ENCODE measurements at places on chromosomes 1 and 21. TPM values are rescaled to one million over a fixed set of nuclear protein-coding genes. Genes with fewer than 3 reads are reported as not detected.

The MPL gene
- 0.16 TPM for total RNA-seq

The CFHR4 gene
- total RNA-seq: not detected

The LHX8 gene
- total RNA-seq: 1.0 TPM

The LCK gene
- total RNA-seq: 0.06 TPM

The ATAD3C gene
- not detected for total RNA-seq

The IL12RB2 gene
- total RNA-seq: 0.09 TPM

The AGRN gene
- total RNA-seq: 107 TPM

The RXFP4 gene
- total RNA-seq: not detected

The DISP1 gene
- 1.5 TPM for total RNA-seq

The KCNK2 gene
- 0.08 TPM for total RNA-seq

The DNAJC8 gene
- total RNA-seq: 68.1 TPM

The ETS2 gene
- total RNA-seq: 88.2 TPM

The S100A16 gene
- 543 TPM for total RNA-seq

The LCE3A gene
- not detected for total RNA-seq

The HES4 gene
- total RNA-seq: 60.9 TPM

The FCRL6 gene
- total RNA-seq: not detected

The TMEM269 gene
- 0.05 TPM for total RNA-seq

The FAM72B gene
- 6.8 TPM for total RNA-seq

The CATSPERE gene
- 0.09 TPM for total RNA-seq

The CYYR1 gene
- total RNA-seq: not detected

The CELA3B gene
- total RNA-seq: not detected

The FAM72A gene
- total RNA-seq: 10.2 TPM

The AKNAD1 gene
- 1.8 TPM for total RNA-seq

The SLC30A10 gene
- total RNA-seq: 0.03 TPM

The HES2 gene
- 4.8 TPM for total RNA-seq

The HCN3 gene
- total RNA-seq: 4.6 TPM

The GSTM2 gene
- total RNA-seq: 3.4 TPM

The CSDE1 gene
- total RNA-seq: 125 TPM

The NPR1 gene
- 2.6 TPM for total RNA-seq

The SCNM1 gene
- total RNA-seq: 45.8 TPM
